ENCODE measurements at places on chromosomes 2 and 18.

DNA sequence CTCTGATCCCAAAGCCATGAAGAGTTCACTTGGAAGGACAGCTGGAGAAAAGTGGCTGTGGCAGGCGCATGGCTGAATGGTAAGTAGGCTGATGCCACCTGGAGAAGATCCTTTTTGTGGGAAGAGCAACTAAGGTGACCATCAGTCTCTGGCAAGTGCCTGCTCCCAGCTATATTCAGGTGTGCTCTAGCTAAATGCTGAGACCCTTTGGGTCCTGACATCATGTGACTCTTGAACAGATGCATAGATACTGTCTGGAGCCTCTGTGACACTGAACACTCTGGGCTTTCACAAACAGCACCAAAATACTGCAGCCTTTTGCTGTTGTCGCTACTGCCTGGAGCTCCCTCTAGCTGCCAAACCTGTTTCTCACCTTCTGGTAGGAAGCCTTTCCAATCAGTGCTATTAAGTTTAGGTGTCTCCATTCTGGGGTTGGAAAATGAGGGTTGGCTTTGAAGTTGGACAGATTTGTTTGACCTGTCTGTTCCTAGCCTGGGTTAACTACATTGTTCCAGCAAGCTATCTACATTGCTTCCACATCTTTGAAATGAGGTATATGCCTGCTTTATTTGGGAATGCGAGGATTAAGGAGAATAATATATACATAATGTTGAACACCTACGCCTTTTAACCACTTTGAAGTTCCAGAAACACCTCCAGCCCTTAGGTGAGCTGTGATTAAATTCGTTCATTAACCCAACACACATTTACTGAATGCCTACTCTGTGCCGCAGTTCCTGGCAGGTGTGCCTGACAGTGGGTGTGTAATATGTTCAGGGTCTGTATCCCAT, 3.1 kb downstream of the EGR4 start:
- peak; percentile 45 for DNase-seq

GRCh38 chr2:209817844-209818271, 46.2 kb downstream of the UNC80 start:
- DNase-seq: no peak

DNA sequence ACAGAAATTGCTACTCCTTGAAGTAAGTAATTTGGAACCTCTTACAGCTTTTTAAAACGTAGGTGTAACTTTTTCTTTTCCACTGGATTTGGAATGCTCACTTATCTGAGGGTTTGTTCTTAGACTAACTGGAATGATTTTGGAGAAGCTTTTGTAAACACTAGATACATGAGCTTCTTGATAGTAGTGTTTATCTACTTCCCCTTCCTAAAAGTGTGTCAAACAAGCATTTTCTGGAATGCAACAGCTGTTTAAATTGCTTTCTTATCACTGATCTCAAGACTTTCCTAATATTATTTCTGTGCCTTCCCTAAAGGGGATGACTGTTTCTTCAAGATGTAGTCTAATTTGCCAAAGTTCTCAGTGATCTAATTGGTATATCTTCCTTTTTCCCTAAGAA, 282.6 kb downstream of the CCDC178 start:
- DNase-seq: no peak

GRCh38 chr2:160940699-160941098, 219.5 kb upstream of the TANK start:
- DNase-seq: no peak

GRCh38 chr2:233444501-233444900, 90.2 kb downstream of the DGKD start:
- no peak for DNase-seq

Data from NCI-H524 (cell line).